ENCODE measurements at places on chromosomes 2 and 18.

DNA sequence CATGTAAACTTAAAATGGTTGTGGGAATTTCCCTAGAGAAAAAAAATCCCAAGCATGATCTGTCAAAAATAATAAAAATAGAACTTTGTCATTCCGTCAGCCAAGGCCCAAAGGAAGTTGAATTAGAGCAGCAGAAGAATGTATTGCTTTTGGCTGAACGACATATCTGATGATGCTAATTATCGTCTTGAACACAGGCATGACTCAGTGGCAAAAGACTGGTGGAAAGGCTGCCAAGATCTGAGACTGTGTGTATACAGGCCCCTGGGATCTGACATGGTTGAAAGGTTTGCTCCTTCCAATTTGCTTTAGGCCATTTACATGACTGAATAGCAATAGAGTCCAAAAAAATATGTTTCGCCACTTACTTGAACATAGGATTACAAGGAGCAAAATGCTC is 1057.1 kb upstream of the CRIM1 start:
- DNase-seq, result no peak

DNA sequence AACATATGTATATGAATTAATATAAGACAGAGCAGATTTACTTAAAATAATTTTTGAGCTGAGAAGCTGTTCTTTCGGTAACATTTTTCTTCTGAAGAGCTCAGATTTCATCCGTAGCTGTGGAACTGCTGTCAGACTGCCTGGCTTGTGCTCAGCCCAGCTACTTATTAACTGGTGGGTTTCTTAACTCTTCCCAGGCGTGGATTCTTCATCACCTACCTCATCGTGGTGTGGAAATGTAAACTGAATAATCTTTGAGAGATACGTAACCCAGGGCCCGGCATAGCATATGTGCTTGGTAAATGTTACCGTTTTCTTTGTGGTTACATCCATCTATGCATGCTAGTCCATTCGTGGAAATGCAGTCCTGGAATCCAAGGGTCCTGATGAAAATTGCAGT is 145.0 kb downstream of the MCFD2 start:
- no peak for DNase-seq

DNA sequence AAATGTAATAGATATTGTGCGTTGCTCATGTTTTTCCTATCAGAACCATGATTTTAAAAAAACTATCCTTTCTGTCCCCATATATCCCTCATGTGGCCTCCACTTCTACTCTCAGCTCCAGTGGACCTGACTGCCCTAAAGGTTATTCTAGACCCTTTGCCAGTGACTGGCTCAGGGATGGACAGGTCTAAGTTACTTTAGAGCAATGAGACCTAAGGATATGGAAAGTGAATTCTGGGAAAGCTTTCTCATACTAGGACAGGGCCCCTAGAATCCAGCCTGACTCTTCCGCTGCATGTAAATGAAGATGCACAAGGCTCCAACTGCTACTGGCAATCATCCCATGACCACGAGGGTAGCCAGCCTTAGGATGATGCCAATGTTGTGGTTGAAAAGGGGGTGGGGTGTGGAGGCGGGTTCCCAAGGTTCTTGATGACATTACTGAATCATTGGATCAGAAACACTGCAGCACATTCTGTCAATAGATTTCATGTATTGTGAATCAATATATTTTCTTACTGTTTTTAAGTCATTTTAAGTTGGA is 21.3 kb downstream of the C2orf69 start:
- no peak for DNase-seq

DNA sequence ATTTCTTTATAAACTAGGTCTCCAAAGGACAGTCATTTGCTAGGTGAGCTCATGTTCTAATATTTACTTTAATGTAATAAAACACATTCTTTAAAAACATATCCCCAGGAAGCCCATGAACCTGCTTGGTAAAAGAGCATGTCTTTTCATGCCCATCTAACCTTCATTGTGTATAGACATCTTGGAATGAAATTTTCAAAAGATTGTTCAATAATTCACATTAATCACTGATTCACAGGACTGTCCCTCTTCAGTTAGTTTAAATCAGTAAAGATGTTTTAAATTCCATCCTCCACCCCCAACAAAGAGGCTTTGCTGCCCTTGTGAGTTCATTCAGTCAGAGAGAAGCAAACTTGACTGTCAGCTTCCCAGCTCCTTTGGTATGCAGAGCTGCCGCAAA is 633.4 kb upstream of the CELF4 start:
- DNase-seq, result no peak

- DNase-seq, result no peak
Observed at GRCh38 chr18:48581206-48581605, 42.4 kb downstream of the CTIF start.

Measured in Peyer's patch (tissue), 4 donors.